ENCODE measurements at places on chromosomes 16 and 17.
A peak's percentile ranks its signal among the peaks of the same experiment; 100 is the strongest.

- no peak for DNase-seq
Observed at GRCh38 chr17:77770331-77771105, 188.0 kb upstream of the TNRC6C start.

DNA sequence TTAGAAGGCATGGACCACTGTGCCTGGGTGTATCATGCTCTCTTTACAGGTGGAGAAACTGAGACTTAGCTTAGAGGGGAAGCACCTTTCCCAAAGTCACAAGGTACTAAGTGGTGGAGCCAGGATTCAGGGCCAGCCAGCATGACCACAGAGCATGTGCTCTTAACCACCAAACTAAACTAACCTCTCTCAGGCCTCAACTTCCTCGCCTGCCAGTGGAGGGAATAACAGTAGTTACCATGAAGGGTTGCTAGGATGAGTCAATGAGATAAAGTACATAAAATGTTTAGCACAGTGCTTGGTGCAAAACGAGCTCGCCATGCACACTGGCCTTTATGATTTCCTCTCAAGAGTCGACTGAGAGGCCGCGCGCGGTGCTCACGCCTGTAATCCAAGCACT is 6.4 kb upstream of the MYO1C start:
- DNase-seq, result no peak

DNA sequence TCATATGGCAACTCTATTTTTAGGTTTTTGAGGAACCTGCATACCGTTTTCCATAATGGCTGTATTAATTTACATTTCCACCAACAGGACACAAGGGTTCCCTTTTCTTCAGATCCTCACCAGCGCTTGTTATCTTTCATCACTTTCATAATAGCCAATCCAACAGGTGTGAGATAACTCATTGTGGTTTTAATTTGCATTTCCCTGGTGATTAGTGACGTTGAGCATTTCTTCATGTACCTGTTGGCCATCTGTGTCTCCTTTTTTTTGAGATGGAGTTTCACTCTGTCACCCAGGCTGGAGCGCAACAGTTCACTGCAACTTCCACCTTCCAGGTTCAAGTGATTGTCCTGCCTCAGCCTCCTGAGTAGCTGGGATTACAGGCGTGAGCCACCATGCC is 36.2 kb upstream of the ABCC3 start:
- no peak for DNase-seq

- DNase-seq, result no peak
Observed at GRCh38 chr17:44343510-44344209, 1.4 kb upstream of the GRN start.

- DNase-seq, result peak; percentile 16
Observed at GRCh38 chr17:35119370-35120165, at the start of gene RAD51D. TSS of gene RAD51D (minus strand) at chr17:35119860. CDS start at chr17:35119613, 247 bp downstream.
